ENCODE measurements at places on chromosomes 2 and 18. TPM values are rescaled to one million over a fixed set of nuclear protein-coding genes. Genes with fewer than 3 reads are reported as not detected.

- no peak for DNase-seq
Measured at GRCh38 chr2:179454443-179455171, 190.0 kb upstream of the SESTD1 start.

DNA sequence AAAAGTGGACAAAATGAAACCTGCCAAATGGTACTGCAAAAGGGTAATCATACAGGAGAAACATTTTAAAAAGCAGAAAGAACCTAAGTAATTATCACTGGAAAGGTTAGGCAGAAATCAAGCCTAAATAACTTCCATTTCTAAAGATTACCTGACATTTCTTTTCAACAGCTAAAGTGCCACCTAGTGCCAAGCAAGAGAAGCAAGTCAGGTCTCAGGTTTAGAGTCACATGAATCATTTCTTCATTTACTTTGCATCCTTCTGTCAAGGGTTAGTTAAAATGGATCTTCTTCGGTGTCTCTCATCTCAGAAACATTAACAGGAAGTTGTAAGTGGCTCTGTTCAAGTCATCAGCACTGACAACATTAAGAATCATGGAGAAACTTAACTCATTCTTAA is 90.3 kb downstream of the AKAIN1 start:
- no peak for DNase-seq

TWIST2 gene
- 1.6 TPM for total RNA-seq

- no peak for DNase-seq
Measured at GRCh38 chr2:103815731-103816130, 1038.2 kb upstream of the POU3F3 start.

DNA sequence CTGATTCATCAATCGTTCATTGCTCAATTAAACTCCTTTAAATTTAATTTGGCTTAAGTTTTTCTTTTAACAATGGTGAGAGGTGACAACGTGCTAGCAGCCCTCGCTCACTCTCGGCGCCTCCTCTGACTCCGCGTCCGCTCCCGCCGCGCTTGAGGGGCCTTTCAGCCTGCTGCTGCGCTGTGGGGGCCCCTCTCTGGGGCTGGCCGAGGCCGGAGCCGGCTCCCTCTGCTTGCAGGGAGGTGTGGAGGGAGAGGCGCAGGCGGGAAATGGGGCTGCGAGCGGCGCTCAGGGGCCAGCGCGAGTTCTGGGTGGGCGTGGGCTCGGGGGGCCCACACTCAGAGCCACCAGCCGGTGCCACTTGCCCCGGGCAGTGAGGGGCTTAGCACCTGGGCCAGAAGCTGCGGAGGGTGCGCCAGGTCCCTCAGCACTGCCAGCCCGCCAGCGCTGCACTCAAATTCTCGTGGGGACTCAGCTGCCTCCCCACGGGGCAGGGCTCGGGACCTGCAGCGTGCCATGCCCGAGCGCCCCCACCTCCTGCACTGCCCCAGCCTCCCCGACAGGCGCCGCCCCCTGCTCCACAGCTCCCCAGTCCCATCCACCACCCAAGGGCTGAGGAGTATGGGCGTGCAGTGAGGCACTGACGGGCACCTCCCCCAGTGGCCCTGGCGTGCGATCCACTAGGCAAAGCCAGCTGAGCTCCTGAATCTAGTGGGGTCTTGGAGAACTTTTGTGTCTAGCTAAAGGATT is 19.6 kb downstream of the ANKMY1 start:
- no peak for DNase-seq

GRCh38 chr2:226873051-226873620 is 37.3 kb downstream of the RHBDD1 start:
- DNase-seq: no peak

All from heart right ventricle (tissue), 16 donors.